ENCODE measurements at places on chromosomes 1 and 21. TPM values are rescaled to one million over a fixed set of nuclear protein-coding genes. Genes with fewer than 3 reads are reported as not detected.
A peak's percentile ranks its signal among the peaks of the same experiment; 100 is the strongest.

INSRR gene
- total RNA-seq, result 2.9 TPM

GABPB2 gene
- total RNA-seq, result 3.7 TPM

OR2T35 gene
- not detected for total RNA-seq

CYP4A11 gene
- total RNA-seq, result not detected

PLA2G2A gene
- total RNA-seq, result 761 TPM

STPG1 gene
- 11.0 TPM for total RNA-seq

GJA8 gene
- total RNA-seq, result not detected

BCL2L15 gene
- total RNA-seq, result not detected

DNA sequence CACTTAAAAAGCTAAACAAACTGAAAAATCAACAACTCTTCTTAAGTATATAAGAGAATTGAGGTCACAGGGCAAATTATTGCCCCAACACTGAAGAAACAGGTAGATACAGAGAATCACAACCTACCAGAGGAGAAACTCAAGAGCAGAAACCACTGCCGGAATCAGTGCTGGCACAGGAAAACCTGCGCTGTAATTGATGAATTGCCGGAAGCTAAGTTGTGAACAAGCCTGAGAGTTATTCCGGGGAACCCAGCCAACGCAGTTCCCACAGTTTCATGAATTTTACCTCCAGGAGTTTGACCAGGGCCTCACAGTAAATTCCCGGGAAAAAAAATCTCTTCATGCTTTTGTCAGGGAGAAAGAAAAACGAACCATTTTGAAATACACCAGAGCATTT, 657.1 kb upstream of the BRINP3 start:
- H3K27me3 ChIP-seq, result no peaks in the 10 kb centered on the region
- H3K36me3 ChIP-seq, result no peaks in the 10 kb centered on the region
- no peak overlapping the region for H3K27ac ChIP-seq
- no peak for DNase-seq

DNA sequence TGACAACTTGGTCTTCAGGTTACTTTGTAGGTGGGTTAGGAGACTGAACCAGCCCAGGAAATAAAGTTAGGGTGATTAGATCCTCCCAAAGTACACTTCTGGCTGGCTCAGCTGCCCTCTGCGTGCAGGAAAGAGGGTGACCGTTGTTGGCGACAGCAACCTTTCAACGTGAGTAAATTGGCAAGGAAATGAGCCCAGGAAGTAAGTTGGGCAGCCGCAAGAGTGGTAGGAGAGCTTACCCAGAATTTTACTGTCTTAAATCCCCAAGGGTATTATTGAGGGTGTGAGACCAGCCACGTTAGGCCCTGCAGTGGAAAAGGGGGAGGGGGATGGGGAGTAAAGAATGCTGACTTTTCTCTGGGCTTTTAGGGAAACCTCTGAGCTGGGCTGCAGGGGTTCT, 1.6 kb downstream of the TENT5C start:
- peak; percentile 70 for DNase-seq
- peak overlapping the region; percentile 75 for H3K27ac ChIP-seq
- H3K36me3 ChIP-seq, result no peaks in the 10 kb centered on the region
- H3K27me3 ChIP-seq, result no peaks in the 10 kb centered on the region

- DNase-seq, result no peak
- H3K27ac ChIP-seq, result no peak overlapping the region
- peaks cover 7% of the 10 kb centered on the region for H3K4me1 ChIP-seq
- no peaks in the 10 kb centered on the region for H3K27me3 ChIP-seq
Measured at GRCh38 chr1:192879406-192879805, 70.6 kb downstream of the RGS2 start.

- H3K4me3 ChIP-seq, result no peak overlapping the region
- H3K36me3 ChIP-seq, result no peaks in the 10 kb centered on the region
Measured at GRCh38 chr1:92476071-92476631, 10.6 kb downstream of the GFI1 start.

DNA sequence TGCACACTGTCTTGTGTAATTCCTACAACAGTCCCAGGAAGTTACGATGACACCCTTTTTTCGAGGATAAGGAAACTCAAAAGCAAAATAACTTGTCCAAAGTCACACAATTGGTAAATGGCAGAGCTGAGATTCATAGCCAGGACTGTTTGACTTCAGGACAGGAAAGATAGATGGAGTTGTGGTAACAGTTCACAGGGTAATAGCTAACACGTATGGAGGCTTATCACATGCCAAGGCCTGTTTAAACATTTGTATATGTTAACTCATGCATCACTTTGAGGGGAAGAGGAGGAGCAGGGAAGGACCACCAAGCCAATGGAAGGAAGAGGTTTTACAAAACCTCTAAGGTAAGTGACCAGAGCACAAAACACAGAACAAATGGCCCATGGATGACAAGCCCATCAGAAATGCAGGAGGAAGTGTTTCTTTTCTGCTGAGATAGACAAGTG, 2.8 kb downstream of the DHCR24 start:
- no peak for DNase-seq
- no peaks in the 10 kb centered on the region for H3K36me3 ChIP-seq
- no peaks in the 10 kb centered on the region for H3K27me3 ChIP-seq

DNA sequence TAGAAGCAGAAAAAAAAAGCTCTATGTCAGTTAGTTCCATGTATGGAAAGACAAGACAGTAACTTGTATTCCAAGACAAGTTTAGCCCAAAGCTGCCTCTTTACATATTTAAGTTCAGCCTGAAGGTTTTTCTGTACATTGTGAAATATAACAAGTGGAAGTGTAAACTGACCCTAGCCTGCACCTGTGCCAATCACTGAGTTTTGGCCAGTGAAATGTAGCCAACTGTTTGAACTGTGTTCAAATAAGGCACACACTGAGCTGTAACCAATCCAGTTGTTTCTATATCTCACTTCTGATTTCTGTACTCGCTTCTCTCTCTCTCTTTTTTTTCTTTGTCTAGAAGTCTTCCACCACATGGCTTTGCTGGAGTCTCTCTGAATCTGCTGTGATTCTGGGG, 1227.1 kb downstream of the NCAM2 start:
- no peaks in the 10 kb centered on the region for H3K27me3 ChIP-seq
- no peaks in the 10 kb centered on the region for H3K4me1 ChIP-seq
- no peak overlapping the region for H3K27ac ChIP-seq

GRCh38 chr21:43771698-43772424, 4.2 kb downstream of the CSTB start:
- no peak overlapping the region for H3K4me3 ChIP-seq
- H3K27ac ChIP-seq, result no peak overlapping the region
- no peaks in the 10 kb centered on the region for H3K27me3 ChIP-seq
- H3K36me3 ChIP-seq, result peaks cover 24% of the 10 kb centered on the region

DNA sequence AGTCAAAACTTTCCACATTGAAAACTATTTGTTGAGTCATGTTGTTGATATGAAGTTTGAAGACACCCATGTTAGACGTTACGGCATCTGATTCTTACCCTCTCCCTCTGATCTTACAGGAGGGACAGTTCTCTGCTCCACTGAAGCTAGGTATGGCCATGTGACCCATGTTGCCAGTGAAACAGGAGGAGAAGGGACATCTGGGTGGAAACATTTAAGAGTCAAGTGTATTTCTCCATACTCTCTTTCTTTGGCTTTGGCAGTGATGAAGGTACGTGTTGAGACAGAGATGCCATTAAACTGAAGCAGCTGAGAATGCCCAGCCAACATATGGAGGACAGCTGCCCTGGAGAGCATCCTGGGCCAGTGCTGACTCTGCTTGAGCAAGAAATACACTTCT, 198.4 kb upstream of the PTGFR start:
- no peak overlapping the region for H3K27ac ChIP-seq
- no peak for DNase-seq
- H3K36me3 ChIP-seq, result no peaks in the 10 kb centered on the region
- no peaks in the 10 kb centered on the region for H3K27me3 ChIP-seq

DNA sequence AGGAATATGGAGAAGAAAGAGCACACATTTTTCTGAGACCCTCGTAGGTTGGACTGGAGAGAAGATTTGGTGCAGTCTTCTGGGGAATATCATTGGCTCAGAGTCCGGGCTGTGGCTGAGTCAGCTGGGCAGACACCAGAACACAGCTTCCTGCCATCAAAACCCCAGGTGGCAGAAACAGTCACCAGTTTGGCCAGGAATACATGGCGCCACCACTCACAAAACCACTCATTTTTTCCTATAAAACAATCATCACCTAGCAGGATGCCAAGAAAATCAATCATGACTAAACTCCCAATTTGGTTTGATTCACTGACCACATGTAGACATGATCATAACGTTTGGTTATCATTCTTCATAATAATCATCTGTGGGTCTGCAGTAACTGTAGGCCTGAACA, 178.1 kb upstream of the PBX1 start:
- DNase-seq, result no peak
- no peaks in the 10 kb centered on the region for H3K27me3 ChIP-seq
- no peaks in the 10 kb centered on the region for H3K36me3 ChIP-seq
- H3K27ac ChIP-seq, result no peak overlapping the region

GRCh38 chr1:165129568-165130164, 226.8 kb downstream of the LMX1A start:
- no peaks in the 10 kb centered on the region for H3K4me1 ChIP-seq
- H3K27ac ChIP-seq, result no peak overlapping the region
- no peaks in the 10 kb centered on the region for H3K36me3 ChIP-seq
- H3K27me3 ChIP-seq, result no peaks in the 10 kb centered on the region
- no peak overlapping the region for H3K4me3 ChIP-seq
- DNase-seq, result no peak

DNA sequence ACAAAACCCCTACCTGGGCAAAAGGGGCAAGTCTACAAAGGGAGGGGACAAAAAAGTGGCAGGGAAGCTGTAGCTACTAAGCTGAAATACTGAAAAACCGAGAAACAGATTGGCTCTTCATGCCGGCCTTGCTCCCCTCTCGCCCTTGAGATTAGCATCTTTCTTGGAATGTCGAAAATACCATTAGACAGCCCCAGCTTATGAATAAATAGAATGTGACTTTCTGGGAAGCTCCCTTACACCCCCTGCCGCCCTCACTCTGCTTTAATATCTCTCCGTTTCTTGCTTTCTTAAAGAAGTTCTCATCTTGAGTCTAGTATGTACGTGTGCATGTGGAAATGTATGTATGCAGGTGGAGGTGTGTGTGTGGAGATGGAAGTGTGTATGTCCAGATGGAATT, 14.1 kb downstream of the TRAF3IP3 start:
- peak overlapping the region; percentile 13 for H3K4me3 ChIP-seq
- DNase-seq, result no peak

- peak overlapping the region; percentile 32 for H3K4me3 ChIP-seq
- no peaks in the 10 kb centered on the region for H3K27me3 ChIP-seq
- H3K36me3 ChIP-seq, result no peaks in the 10 kb centered on the region
- no peak for DNase-seq
- peaks cover 7% of the 10 kb centered on the region for H3K4me1 ChIP-seq
Measured at GRCh38 chr21:38649120-38649519, 150.8 kb upstream of the ERG start.

GRCh38 chr1:54302549-54302948, 102.6 kb downstream of the MRPL37 start:
- H3K36me3 ChIP-seq, result no peaks in the 10 kb centered on the region
- no peak for DNase-seq
- no peaks in the 10 kb centered on the region for H3K27me3 ChIP-seq
- H3K4me1 ChIP-seq, result peaks cover 26% of the 10 kb centered on the region
- H3K27ac ChIP-seq, result no peak overlapping the region

DNA sequence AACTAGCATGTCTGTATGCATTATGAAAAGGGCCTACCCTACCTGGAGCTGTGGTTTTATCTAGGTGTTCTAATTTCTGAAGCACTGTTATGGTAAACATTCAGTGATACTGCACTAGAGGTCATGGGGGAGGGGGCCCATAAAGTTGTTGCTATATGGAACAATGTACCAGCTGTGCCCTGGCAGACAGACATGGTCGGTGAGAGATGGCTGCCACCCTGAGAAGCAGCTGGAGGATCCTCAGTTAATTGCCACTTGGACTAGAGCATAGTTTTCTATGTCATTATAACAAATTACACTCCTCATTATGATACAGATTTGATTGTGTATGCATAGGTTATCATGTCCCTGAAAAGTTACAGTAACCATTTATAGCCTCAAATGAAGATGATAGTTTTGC, 45.4 kb downstream of the ILDR2 start:
- DNase-seq, result no peak
- H3K4me1 ChIP-seq, result no peaks in the 10 kb centered on the region
- no peak overlapping the region for H3K4me3 ChIP-seq
- H3K36me3 ChIP-seq, result no peaks in the 10 kb centered on the region

DNA sequence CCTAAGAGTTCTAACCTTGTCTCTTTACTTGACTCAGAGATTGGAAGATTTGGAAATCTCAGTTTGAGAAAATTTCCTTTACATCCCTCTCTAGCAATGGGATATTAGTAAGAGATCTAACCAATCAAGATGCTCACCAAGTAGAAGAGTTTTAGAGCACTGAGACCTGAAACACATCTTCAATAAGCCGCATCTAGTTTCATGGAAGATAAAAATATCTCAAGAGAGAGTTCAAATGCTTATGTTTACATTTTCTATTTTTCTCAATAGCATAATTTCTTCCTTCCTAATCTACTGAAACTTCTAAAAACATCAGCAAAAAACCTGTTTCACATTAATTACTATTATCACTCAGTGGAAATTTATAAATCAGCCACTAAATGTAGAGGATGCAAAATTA, 165.1 kb downstream of the APP start:
- no peaks in the 10 kb centered on the region for H3K4me1 ChIP-seq
- DNase-seq, result no peak
- H3K4me3 ChIP-seq, result no peak overlapping the region
- no peak overlapping the region for H3K27ac ChIP-seq
- H3K36me3 ChIP-seq, result no peaks in the 10 kb centered on the region

DNA sequence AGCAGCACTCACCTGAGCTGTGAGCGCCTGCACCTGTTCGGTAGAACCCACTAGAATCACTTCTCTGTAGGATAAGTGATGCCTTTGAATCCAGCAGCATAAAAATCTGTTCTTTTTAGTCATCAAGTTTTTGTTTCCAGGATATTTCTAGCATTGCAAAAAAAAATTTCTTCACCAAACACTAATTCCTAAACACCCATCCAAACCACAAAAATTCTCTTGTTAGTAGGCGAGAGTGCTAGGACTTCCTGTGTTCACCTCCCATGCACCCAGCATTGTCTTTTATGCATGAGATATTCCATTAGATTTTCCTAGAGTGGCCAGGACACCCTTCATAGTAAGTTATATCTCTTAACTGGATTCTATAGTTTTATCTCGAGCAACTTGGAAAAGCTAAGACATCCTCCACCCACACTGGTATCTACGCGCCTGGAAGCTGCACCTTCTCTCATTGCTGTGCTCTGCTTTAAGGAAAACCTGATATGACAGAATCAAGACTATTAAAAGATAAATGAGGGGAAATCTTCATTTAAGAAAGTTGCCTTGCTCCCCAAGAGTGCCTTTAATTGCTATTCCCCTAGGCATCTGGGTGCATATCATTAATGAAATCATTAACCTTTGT, 12.3 kb downstream of the SERTAD4 start:
- peaks cover 14% of the 10 kb centered on the region for H3K4me1 ChIP-seq
- H3K27ac ChIP-seq, result no peak overlapping the region
- no peak for DNase-seq
- H3K4me3 ChIP-seq, result no peak overlapping the region
- H3K27me3 ChIP-seq, result no peaks in the 10 kb centered on the region
- no peaks in the 10 kb centered on the region for H3K36me3 ChIP-seq

GRCh38 chr1:116906812-116907211, 2.9 kb upstream of the PTGFRN start:
- peaks cover 6% of the 10 kb centered on the region for H3K4me1 ChIP-seq
- DNase-seq, result no peak
- H3K27me3 ChIP-seq, result no peaks in the 10 kb centered on the region

All from ascending aorta (tissue), 2 donors.